ENCODE measurements at places on chromosomes 7 and 10.
A peak's percentile ranks its signal among the peaks of the same experiment; 100 is the strongest.

- no peak for DNase-seq
Measured at GRCh38 chr7:143285806-143286521, 1.2 kb downstream of the TMEM139 start.

- no peak for DNase-seq
Measured at GRCh38 chr10:57654856-57655255, 612.8 kb downstream of the IPMK start.

- DNase-seq = no peak
Measured at GRCh38 chr7:129258649-129259389, 34.0 kb downstream of the AHCYL2 start.

GRCh38 chr7:22394739-22395138 is 37.8 kb upstream of the RAPGEF5 start:
- DNase-seq = no peak

DNA sequence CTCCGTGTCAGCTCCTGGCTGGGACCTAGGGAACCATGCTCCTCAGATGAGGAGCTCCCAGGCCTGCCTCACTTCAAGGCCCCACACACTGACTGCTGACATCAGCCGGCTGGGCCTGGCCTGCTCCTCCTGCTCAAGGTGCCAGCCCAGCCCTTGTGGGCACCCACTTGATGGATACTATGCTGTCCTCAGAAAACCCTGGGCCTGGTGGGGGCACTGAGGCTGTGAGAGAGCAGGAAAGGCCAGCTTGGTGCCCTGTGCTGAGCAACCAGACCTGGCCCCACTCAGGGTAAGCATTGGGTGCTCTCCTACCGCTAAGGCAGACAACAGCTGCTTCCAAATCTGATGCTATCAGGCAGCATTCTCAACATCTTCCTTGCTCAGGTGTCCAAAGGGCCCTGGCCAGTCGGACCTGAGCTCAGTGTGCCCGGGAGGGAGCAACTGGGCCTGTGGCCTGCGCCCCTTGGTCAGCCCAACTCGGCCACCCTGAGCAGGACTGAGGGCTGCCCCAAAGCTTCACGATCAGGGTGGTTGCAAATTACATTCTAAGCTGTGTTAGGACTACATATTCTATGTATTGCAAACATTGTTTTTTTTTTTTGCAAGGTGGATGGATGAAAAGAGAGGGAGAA is 21.9 kb upstream of the ANTXRL start:
- peak; percentile 18 for DNase-seq

DNA sequence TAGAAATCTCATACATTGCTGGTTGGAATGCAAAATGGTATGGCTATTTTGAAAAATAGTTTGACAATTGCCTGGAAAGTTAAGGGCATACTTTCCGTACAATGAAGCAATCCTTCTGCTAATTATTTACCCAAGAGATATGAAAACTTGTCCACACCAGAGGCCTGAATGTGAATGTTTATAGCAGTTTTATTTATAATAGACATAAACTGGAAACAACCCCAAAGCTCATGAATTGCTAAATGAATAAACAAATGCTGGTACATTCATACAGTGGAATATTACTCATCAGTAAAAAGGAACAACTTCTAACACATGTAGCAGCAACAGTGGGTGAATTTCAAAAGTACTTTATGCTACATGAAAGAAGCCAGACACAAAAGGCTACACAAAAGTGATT is 42.7 kb downstream of the MMRN2 start:
- DNase-seq = no peak

DNA sequence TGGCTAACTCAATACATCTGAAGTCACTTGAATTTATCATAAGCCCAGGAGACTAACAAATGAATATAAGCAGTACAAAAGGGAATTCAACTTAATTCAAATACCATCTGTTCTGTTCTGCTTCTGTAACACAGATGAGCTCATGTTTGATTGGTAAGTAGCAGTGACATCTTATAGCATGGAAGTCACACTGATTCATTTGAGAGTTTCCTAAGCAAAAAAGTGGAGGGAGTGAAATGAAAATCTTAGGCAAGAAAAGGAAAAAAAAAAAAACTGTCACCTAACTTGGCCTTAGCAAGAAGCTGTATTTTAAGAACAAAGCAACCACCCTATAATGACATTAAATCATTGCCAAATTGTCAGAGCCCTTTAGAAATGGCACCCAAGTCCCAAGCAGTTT is 49.5 kb downstream of the SMURF1 start:
- DNase-seq = no peak

- DNase-seq = peak; percentile 62
Measured at GRCh38 chr7:140230516-140230860, 53.7 kb upstream of the KDM7A start.

- DNase-seq = no peak
Measured at GRCh38 chr10:63689768-63690167, 168.6 kb downstream of the REEP3 start.

GRCh38 chr10:128051548-128051947 is 74.7 kb downstream of the MKI67 start:
- no peak for DNase-seq

- DNase-seq = peak; percentile 76
Measured at GRCh38 chr10:45373576-45374349, at the start of gene ALOX5. ALOX5 (plus strand) TSS chr10:45374216; CDS start chr10:45374280, 64 bp downstream.

GRCh38 chr10:86654411-86655172 is at the start of gene OPN4:
OPN4 (plus strand) TSS chr10:86654547; CDS start chr10:86654784, 237 bp downstream.
- no peak for DNase-seq
